ENCODE measurements at places on chromosomes 16 and 17.

DNA sequence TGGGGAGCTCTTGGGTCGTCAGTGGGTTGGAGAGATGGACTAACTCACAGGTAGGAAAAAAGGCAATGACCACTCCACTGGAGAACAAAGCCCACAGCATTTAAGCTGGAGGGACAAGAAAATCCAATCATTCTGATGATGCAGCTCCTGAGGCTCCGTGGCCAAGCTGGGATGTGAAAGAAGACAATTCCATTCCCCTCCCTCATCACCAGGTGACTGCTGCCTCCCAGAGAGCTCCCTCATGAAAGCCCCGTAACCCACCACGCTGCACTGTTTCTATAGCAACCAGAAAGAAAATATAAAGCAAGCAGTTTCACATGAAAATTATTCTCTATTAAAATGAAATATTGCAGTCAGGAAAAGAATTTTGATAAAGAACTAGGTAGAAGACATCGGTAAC lies 15.2 kb downstream of the ANKRD11 start:
- no peak for DNase-seq

- no peak for DNase-seq
Observed at GRCh38 chr17:18382441-18383078, 5.0 kb downstream of the EVPLL start.

DNA sequence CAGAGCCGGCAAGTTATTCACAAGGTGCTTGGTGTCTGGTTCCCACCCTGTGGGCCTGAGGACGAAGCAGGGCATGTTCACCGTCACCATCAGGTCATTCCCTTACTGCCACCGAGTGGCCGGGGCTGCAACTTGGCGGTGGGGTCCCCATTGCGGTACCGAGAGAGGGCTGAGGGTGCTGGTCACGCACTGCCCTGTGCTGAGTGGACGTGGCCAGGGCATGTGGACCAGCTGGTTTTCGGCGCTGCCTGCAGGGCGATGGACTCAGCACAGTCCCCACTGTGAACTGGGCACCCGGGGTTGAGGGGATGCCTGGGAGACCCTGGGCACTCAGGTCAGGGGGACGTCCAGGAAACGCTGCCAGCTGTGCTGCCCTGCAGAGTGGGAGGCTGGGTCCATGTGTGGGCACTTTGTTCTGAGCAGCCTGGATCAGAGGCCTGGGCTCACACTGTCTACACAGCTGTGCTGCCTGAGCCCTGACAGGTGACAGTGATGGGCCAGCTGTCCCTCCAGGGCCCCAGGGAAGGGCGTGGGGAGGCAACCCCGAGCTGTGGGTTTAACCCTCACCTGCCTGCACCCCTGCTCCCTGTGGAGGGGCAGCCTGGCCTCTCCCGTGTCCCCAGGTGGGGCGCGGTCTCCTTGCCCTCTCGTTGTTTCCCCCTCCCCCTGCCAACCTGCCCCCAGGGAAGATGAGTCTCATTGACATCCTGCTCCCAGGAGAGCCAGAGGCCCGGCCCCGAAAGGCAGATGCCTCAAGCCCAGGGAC lies 39.3 kb upstream of the GNG13 start:
- no peak for DNase-seq

GRCh38 chr16:49644145-49644463 lies 211.8 kb downstream of the ZNF423 start:
- DNase-seq: no peak

DNA sequence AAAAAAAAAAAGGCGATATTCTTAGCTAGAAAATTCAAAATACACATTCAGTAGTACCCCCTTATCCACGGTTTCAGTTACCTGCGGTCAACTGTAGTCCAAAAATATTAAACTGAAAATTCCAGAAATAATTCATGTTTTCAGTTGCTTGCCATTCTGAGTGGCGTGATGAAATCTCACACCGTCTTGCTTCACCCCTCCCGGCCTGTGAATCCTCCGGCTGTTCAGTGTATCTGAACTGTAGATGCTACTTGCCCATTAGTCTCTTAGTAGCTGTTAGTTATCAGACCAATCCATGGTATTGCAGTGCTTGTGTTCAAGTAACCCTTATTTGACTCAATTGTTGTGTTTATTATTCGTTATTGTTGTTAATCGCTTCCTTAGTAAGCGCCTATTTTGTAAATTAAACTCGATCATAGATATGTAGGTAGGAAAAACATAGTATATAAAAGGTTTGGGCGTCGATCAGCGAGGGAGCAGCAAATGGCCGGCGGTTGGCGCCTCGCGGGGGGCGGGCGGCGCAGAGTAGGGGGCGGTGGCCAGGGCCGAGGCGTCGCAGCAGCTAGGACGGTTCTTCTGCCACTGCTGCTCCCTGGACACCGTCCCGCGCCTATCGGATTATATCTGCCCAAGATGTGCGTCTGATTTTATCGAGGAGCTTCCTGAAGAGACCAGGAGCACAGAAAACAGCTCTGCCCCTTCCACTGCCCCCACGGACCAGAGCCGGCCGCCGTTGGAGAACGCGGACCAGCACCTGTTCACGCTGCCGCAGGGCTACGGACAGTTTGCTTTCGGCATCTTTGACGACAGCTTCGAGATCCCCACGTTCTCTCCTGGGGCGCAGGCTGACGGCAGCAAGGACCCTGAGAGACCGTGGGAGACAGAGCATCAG lies 39.8 kb upstream of the AKAP1 start:
- DNase-seq: no peak
